Smooth muscle cell of the coronary artery (primary cell): ENCODE measurements at places on chromosomes 13 and 19. TPM values are rescaled to one million over a fixed set of nuclear protein-coding genes. Genes with fewer than 3 reads are reported as not detected.

Gene PDE4A
- 2.5 and 2.9 TPM in 2 replicates for total RNA-seq

Gene SIGLEC12
- total RNA-seq: not detected in 2 replicates

Gene CYP4F2
- not detected in 2 replicates for total RNA-seq

Gene MLLT1
- total RNA-seq: 2.3 and 8.2 TPM in 2 replicates

Gene SWSAP1
- 0.30 and 0.35 TPM in 2 replicates for total RNA-seq

Gene TTYH1
- total RNA-seq: not detected in 2 replicates

Gene ADAT3
- 2.0 and 2.1 TPM in 2 replicates for total RNA-seq

Gene NCAN
- under 0.01 TPM in 1 of 2 replicates, not detected in the other for total RNA-seq

Gene PRDX2
- 169 and 248 TPM in 2 replicates for total RNA-seq

Gene KLHL26
- 10.2 and 19.4 TPM in 2 replicates for total RNA-seq

Gene C19orf38
- 0.12 and 0.15 TPM in 2 replicates for total RNA-seq

Gene CGB8
- not detected in 2 replicates for total RNA-seq
